ENCODE measurements at places on chromosomes 12 and 14. TPM values are rescaled to one million over a fixed set of nuclear protein-coding genes. Genes with fewer than 3 reads are reported as not detected.

The APOF gene
- not detected for total RNA-seq

The C14orf39 gene
- not detected for total RNA-seq

The SLC5A8 gene
- total RNA-seq, result not detected

The PRH2 gene
- not detected for total RNA-seq

The TMEM121 gene
- 9.6 TPM for total RNA-seq

The CELA1 gene
- total RNA-seq, result not detected

The CDK17 gene
- 42.5 TPM for total RNA-seq

The TCTN1 gene
- 3.4 TPM for total RNA-seq

The RNF34 gene
- 90.1 TPM for total RNA-seq

GRCh38 chr14:61537563-61538463, 157.5 kb upstream of the HIF1A start:
- no peak overlapping the region for H3K27ac ChIP-seq
- H3K36me3 ChIP-seq, result peaks cover 95% of the 10 kb centered on the region
- H3K4me1 ChIP-seq, result peaks cover 67% of the 10 kb centered on the region
- H3K4me3 ChIP-seq, result no peak overlapping the region
- no peak for DNase-seq

DNA sequence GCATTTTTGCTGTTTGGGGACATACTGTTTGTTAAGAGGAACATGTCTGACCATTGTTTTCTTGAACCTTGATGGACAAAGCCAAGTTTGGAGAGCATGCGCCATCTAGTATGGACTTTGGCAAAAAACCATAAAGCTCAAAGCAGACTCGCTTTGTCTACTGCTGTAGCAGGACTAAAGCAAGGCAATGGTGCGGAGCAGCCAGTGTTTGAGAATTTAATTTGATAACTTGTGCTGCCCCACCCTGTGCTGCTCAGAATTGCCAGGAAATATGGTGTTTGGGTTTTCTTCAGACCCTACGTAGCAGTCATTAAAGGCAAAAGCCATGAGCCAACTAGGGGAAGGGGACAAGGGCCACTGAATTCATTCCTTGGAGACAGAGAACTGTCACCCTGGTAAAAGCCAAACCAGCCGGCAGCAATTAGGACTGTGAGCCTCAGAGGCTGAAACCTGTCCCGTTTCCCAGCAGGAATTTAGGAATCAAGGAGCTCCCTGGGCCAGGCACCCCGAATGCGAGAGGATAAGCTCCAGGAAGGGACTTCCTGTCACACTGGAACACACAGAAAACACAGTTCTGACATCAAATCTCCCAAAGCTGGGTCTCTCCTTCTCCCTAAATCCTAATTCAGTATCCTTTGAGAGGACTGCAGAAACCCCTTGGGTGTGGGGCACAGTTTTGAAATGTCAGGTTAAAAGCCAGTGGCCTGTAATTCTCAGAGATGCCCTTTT, 1.1 kb downstream of the AVIL start:
- H3K27ac ChIP-seq, result no peak overlapping the region
- H3K27me3 ChIP-seq, result no peaks in the 10 kb centered on the region
- no peak overlapping the region for H3K4me3 ChIP-seq
- H3K4me1 ChIP-seq, result peaks cover 4% of the 10 kb centered on the region
- DNase-seq, result no peak

GRCh38 chr12:53048033-53048779, 1.7 kb upstream of the TNS2 start:
- peaks cover 17% of the 10 kb centered on the region for H3K4me1 ChIP-seq
- H3K4me3 ChIP-seq, result peak overlapping the region; percentile 41
- DNase-seq, result no peak
- no peak overlapping the region for H3K27ac ChIP-seq
- H3K27me3 ChIP-seq, result peaks cover 13% of the 10 kb centered on the region
- peaks cover 2% of the 10 kb centered on the region for H3K36me3 ChIP-seq

DNA sequence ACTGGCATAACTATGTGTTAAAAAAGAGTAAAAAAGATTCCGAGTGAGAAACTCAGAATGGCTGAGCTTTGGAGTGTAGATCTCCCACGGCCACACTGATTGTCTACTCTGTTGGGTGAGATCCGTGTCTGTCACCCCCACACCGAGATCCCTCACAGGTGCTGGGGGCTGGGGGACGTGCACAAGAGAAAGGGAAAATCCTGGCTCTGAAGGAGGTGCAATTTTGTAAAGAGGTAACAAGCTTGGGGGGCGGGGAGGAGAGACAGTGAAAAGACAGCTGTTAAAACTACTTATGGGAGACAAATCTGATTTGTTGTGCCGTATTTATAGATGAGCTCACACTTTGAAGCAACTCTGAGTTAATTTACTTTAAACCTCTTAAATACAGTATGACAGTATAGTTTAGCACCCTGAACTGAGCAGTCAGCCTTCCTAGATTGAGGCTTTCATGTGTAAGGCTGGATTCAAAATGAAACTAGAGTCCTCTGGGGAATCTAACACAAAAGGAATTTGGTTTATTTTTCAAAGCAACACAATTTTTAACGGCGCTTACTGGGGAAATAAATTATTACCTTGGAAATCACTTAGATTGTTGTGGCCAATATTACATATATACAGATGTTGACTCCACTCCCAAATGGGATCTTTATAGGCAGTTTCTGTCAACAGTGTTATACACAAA, 167.4 kb upstream of the RGS6 start:
- H3K4me3 ChIP-seq, result no peak overlapping the region
- H3K27me3 ChIP-seq, result peaks cover 45% of the 10 kb centered on the region
- H3K4me1 ChIP-seq, result no peaks in the 10 kb centered on the region
- no peak for DNase-seq
- H3K27ac ChIP-seq, result no peak overlapping the region

GRCh38 chr14:43956741-43957140, 550.3 kb downstream of the FSCB start:
- H3K4me1 ChIP-seq, result no peaks in the 10 kb centered on the region
- H3K27me3 ChIP-seq, result no peaks in the 10 kb centered on the region
- DNase-seq, result no peak
- H3K36me3 ChIP-seq, result no peaks in the 10 kb centered on the region
- no peak overlapping the region for H3K4me3 ChIP-seq

DNA sequence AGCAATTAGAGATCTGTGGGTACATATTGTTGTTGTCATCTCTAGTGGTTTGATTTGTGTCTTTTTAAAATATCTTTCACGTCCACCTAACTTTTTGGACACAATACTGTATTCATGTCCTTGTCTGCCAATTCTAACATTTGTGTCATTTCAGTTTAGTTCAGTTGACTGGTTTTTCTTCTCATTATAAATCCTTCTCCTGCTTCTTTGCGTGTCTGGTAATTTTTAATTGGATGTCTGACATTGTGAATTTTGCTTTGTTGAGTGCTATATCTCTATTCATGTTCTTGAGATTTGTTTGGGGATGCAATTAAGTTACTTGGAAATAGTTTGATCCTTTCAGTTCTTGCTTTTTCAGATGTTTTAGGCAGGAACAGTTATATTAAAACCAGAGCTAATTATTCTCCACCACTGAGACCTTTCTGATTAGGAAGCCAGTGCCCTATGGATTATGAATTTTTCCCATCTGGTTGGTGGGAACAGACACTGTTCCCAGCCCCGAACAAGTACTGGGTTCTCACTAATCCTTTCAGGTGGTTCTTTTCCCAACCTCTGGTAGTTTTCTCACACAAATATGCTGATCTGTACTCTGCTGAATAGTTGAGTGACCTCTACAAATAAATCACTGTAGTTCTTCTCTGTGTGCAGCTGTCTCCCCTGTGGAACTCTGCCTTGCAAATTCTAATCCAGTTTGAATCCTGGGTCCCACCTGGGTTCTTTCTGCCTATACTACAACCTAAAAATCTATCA, 91.1 kb upstream of the DYNC1H1 start:
- H3K27me3 ChIP-seq, result no peaks in the 10 kb centered on the region
- H3K27ac ChIP-seq, result no peak overlapping the region
- H3K36me3 ChIP-seq, result peaks cover 43% of the 10 kb centered on the region
- H3K4me3 ChIP-seq, result no peak overlapping the region

GRCh38 chr14:103073367-103073875, 10.6 kb upstream of the LBHD2 start:
- DNase-seq, result no peak
- H3K27me3 ChIP-seq, result peaks cover 5% of the 10 kb centered on the region
- H3K4me3 ChIP-seq, result no peak overlapping the region
- no peak overlapping the region for H3K27ac ChIP-seq
- no peaks in the 10 kb centered on the region for H3K36me3 ChIP-seq

GRCh38 chr14:44392984-44393383, 114.1 kb downstream of the FSCB start:
- H3K27me3 ChIP-seq, result no peaks in the 10 kb centered on the region
- H3K4me1 ChIP-seq, result no peaks in the 10 kb centered on the region
- no peak overlapping the region for H3K27ac ChIP-seq
- H3K4me3 ChIP-seq, result no peak overlapping the region
- no peak for DNase-seq

- no peak overlapping the region for H3K4me3 ChIP-seq
- H3K27me3 ChIP-seq, result no peaks in the 10 kb centered on the region
- no peaks in the 10 kb centered on the region for H3K4me1 ChIP-seq
- no peak for DNase-seq
Measured at GRCh38 chr14:62939970-62940369, 105.3 kb downstream of the KCNH5 start.

- H3K27ac ChIP-seq, result peak within 1 kb of the TSS; percentile 80
- no peak for DNase-seq
- peaks cover 51% of the 10 kb centered on the region for H3K36me3 ChIP-seq
- H3K4me3 ChIP-seq, result peak within 1 kb of the TSS; percentile 89
Measured at GRCh38 chr12:120116441-120116791, at the start of gene RAB35. RAB35 (minus strand) TSS chr12:120116753; CDS start chr12:120116650, 103 bp downstream.

DNA sequence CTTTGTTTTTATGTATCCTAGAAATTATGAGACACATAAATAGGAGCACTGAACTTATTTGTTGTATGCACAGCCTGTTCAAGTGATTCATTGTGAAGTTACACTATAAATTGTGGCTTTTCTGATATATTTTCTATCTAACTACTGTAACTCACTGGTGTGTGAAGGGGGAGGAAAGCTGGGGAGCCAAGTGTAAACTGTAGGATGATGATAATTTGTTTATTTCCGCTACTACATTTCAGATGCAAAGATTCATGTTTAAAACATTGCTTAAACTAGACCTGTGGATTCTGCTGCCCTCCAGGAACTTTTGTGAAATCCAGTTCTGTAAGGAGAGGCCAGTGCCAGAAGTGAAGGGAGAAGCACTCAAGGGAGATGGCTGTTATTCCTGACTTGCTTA, 3.3 kb downstream of the TMTC2 start:
- DNase-seq, result no peak
- peaks cover 22% of the 10 kb centered on the region for H3K4me1 ChIP-seq
- peaks cover 5% of the 10 kb centered on the region for H3K36me3 ChIP-seq

DNA sequence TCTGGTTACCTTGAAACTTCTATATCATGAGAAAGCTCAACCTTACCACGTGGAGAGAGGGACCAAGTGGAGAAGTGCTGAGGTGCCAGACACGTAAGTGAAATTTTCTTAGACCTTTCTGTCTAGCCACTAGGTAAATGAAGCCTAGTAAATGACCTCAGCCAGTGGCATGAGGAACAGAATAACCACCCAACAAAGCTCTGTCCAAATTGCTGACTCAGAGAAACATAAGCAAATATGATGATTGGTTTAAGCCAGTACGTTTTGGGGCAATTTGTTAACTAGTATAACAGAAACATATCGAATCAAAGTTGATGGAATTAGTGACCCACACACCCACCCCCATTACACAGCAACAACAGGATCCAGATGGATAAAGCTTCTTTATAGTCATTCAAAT, 75.2 kb upstream of the MAX start:
- no peak for DNase-seq
- no peak overlapping the region for H3K27ac ChIP-seq
- H3K4me1 ChIP-seq, result peaks cover 24% of the 10 kb centered on the region
- peaks cover 6% of the 10 kb centered on the region for H3K27me3 ChIP-seq
- no peak overlapping the region for H3K4me3 ChIP-seq

DNA sequence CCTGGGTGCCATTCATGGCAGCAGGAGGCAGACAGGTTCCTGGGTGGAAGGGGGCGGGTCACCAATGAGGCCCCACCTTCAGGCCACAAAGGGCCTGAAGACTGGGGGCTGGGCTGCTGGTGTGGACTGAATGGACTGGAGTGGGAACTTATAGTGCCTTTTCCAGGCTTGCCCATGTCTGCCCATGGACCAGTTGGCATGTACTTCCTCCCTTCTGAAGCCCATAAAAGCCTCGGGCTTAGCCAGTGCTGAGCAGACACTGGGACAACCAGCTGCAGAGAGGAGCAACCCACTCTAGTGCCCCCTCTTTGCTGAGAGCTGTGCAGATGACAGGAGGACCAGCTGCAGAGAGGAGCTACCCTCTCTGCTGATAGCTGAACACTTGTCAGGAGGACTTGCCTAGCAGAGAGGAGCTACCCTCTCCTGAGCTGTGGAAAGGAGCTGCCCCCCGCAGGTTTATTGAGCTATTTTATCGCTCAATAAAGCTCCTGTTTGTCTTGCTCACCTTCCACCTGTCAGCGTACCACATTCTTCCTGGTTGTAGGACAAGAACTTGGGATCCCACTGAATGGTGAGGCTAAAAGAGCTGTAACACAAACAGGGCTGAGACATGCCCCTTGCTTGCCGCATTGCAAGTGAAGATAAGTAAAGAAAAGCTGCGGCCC, 34.0 kb downstream of the APAF1 start:
- no peak overlapping the region for H3K4me3 ChIP-seq
- H3K27ac ChIP-seq, result no peak overlapping the region
- no peak for DNase-seq
- H3K4me1 ChIP-seq, result peaks cover under 1% of the 10 kb centered on the region
- no peaks in the 10 kb centered on the region for H3K27me3 ChIP-seq

DNA sequence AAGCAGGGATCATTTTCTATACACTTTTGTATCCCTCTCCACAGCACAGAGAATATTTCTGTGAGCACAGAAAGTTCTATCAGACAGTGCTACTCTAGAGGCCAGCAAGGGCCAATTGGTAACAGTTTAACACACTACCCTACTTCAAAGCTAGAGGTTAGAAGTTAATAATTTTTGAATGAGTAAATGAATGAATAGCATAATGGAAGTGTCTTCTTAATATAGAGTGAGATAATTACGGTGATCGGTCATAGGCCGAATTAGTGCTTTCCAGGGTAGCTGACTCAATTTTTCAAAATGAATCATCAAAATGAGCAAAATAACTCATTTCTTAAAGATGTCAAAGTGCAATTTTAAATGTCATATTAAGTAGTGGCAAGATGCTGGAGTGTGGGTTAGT, 67.0 kb upstream of the CCDC198 start:
- no peaks in the 10 kb centered on the region for H3K4me1 ChIP-seq
- H3K27ac ChIP-seq, result no peak overlapping the region
- H3K27me3 ChIP-seq, result no peaks in the 10 kb centered on the region
- no peaks in the 10 kb centered on the region for H3K36me3 ChIP-seq

- H3K27me3 ChIP-seq, result peaks cover 16% of the 10 kb centered on the region
- H3K36me3 ChIP-seq, result no peaks in the 10 kb centered on the region
- no peak overlapping the region for H3K4me3 ChIP-seq
- H3K4me1 ChIP-seq, result no peaks in the 10 kb centered on the region
Measured at GRCh38 chr14:20934148-20934762, 21.0 kb upstream of the RNASE2 start.

- H3K36me3 ChIP-seq, result peaks cover 31% of the 10 kb centered on the region
- no peak overlapping the region for H3K4me3 ChIP-seq
- peaks cover 18% of the 10 kb centered on the region for H3K4me1 ChIP-seq
- H3K27me3 ChIP-seq, result no peaks in the 10 kb centered on the region
- H3K27ac ChIP-seq, result no peak overlapping the region
Measured at GRCh38 chr12:71871116-71871515, 31.6 kb downstream of the TBC1D15 start.
